Stimulated activated CD4-positive, alpha-beta T cell treated with anti-CD3 and anti-CD28 coated beads, Interleukin-4, amount 100 ng/mL, for 4 hours (primary cell): ENCODE measurements at places on chromosomes 1 and 21.

DNA sequence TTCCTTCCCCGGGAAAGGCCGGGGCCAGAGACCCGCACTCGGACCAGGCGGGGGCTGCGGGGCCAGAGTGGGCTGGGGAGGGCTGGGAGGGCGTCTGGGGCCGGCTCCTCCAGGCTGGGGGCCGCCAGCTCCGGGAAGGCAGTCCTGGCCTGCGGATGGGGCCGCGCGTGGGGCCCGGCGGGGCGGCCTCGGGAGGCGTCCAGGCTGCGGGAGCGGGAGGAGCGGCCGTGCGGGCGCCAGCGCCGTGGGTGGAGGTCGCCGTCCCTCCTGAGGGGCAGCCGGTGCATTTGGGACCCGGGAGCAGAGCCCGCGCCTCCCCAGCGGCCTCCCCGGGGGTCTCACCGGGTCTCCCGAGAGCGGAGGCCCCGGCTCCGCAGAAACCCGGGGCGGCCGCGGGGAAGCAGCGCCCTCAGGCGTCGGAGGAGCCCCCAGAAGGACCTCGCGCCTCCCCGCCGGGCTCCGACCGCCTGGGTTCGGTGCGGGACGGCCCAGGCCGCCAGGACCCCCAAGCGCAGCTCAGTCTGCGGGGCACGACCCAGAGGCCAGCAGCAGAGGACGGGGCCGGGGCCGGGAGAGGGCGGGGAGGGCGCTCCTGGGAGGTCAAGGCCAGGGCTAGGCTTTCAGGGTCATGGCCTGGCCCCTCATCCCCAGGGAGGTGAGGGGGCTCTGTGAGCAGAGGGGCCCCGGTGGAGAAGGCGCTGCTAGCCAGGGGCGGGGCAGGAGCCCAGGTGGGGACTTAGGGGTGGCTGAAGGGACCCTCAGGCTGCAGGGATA is 7.2 kb upstream of the SLX9 start:
- DNase-seq, result peak; percentile 68

GRCh38 chr21:42193721-42194120 is 25.2 kb upstream of the ABCG1 start:
- no peak for DNase-seq

DNA sequence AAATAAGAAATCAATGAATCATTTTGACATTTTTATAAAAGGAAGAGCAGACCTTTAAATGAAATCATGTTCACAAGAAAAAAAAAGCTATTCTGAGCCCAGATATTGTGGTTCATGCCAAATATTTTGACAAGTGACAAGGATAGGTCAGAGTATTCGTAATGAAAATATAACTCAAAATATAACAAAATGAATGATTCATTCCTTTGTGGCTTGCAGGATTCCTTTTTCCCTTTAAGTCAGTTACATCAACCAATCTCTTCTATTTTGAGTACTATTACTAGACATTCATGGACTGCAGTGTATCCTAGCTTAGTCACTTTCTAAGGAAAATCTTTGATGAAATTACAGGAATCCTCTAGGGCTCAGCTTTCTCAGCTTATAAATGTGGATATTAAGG is 188.7 kb downstream of the COL11A1 start:
- no peak for DNase-seq

DNA sequence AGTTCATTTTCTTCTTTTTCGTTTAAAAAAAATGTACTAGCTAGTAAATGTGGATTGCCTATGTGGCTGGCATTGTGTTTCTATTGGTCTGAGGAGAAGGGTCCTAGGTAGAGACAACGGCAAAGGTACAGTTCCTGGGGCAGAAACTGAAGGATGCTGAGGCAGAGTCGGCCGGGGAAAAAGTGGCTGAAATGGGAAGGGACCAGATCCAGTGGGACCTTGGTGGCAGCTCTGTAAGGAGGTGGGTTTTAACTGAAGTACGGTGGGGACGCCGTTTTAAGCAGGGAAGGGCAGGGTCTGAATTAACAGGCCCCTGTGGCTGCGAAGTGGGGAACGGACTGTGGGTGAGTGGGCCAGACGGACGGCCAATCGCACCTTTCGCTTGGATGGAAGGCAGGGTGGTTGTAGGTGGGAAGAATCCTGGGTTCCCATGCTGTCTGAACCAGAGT is 420 bp upstream of the VPS13D start:
- DNase-seq, result no peak
